ENCODE measurements at places on chromosomes 4 and X. TPM values are rescaled to one million over a fixed set of nuclear protein-coding genes. Genes with fewer than 3 reads are reported as not detected.

The NEUROG2 gene
- polyA plus RNA-seq, result 0.44 TPM

The SPANXC gene
- polyA plus RNA-seq, result not detected

The SSX2B gene
- polyA plus RNA-seq, result not detected

The EDNRA gene
- polyA plus RNA-seq, result 36.7 TPM

The GABRG1 gene
- polyA plus RNA-seq, result not detected

The ESX1 gene
- polyA plus RNA-seq, result not detected

The CSAG3 gene
- not detected for polyA plus RNA-seq

The DDIT4L gene
- polyA plus RNA-seq, result 3.9 TPM

The UGDH gene
- polyA plus RNA-seq, result 85.6 TPM

The CT45A10 gene
- polyA plus RNA-seq, result not detected

The GLRA2 gene
- not detected for polyA plus RNA-seq

The PPP2R2C gene
- polyA plus RNA-seq, result not detected

The BANK1 gene
- polyA plus RNA-seq, result 0.54 TPM

The FANCB gene
- not detected for polyA plus RNA-seq

The BGN gene
- 1.0 TPM for polyA plus RNA-seq

The ALAS2 gene
- 1.6 TPM for polyA plus RNA-seq

The IL9R gene
- polyA plus RNA-seq, result not detected

The INTS12 gene
- 34.8 TPM for polyA plus RNA-seq

The NPNT gene
- polyA plus RNA-seq, result 26.7 TPM

The ARHGAP36 gene
- polyA plus RNA-seq, result not detected

The MAGEB1 gene
- not detected for polyA plus RNA-seq

The CENPVL3 gene
- polyA plus RNA-seq, result 10.7 TPM

The SLC38A5 gene
- 0.16 TPM for polyA plus RNA-seq

The ADRA2C gene
- polyA plus RNA-seq, result 6.5 TPM

The ARAF gene
- polyA plus RNA-seq, result 87.3 TPM

The MAGEB17 gene
- polyA plus RNA-seq, result not detected

The ASB12 gene
- 0.75 TPM for polyA plus RNA-seq

The DUX4 gene
- polyA plus RNA-seq, result 0.12 TPM

The DMD gene
- polyA plus RNA-seq, result 73.5 TPM

Data from cardiac muscle cell (in vitro differentiated cells and primary cell).